ENCODE measurements at places on chromosomes 16 and 17. TPM values are rescaled to one million over a fixed set of nuclear protein-coding genes. Genes with fewer than 3 reads are reported as not detected.

The PERCC1 gene
- 0.20 TPM for polyA plus RNA-seq

DNA sequence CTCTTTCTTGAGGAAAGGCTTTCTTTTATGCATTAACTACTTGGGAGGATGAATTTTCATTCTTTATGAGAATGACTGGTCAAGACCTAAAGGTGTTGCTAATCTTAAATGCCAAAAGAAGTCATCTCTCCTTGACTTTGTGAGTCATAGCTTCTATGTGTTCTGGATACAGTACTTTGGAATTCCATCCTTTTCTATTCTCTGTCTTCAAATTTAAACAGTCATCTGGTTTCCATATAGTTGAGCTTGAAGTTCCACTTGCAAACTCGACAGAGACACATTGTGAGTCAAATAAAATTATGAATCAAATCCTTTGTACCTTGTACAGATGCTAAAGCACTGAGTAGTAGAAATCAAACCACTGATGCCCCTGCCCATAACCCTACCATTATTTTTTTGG is 271.9 kb upstream of the PMFBP1 start:
- DNase-seq = no peak

DNA sequence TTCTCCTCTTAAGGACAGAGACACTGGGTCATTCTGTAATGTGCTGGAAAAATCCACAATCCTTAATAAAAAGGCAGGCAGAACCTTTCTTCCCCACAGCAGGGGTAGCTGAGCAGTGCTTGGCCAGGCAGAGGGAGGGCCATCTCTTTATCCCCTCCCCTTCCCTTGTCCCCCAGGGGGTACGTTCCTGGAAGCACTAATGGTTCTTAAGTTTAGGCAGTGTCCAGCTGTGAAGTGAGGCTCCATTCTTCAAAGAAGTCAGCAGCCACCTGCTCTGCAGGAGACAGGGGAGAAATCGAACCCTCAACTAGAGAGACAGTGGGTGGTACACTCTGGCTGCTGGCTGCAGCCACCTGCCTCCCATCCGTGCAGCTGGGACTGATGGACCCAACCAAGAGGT is 533.9 kb upstream of the CDH11 start:
- no peak for DNase-seq

- no peak for DNase-seq
Observed at GRCh38 chr16:89499767-89500166, 8.4 kb upstream of the SPG7 start.

- no peak for DNase-seq
Observed at GRCh38 chr17:13409455-13409854, 192.3 kb downstream of the HS3ST3A1 start.

DNA sequence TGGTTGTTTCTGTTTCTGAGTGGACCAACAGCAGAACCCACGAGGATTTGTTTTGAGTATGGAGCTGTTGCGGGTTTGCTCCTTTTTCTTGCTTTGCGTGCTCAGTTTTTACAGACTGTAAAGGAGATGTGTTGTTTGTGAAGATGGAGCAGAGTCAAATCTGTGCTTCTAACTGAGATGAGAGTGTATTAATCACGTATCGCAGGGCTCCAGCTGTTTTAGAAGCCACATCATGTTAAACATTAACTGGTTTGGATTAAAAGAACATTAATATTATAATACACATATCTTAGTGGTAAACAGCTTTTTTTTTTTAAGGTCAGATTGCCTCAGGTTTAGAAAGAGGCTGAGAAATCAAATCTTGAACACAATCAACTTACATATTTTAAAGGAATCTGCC is 69.4 kb downstream of the YPEL2 start:
- DNase-seq = no peak
